ENCODE measurements at places on chromosomes 4 and X.

- no peak for DNase-seq
Observed at GRCh38 chrX:51851507-51852085, 41.8 kb upstream of the MAGED1 start.

- DNase-seq: no peak
Observed at GRCh38 chr4:70640192-70640591, 11.6 kb downstream of the ENAM start.

DNA sequence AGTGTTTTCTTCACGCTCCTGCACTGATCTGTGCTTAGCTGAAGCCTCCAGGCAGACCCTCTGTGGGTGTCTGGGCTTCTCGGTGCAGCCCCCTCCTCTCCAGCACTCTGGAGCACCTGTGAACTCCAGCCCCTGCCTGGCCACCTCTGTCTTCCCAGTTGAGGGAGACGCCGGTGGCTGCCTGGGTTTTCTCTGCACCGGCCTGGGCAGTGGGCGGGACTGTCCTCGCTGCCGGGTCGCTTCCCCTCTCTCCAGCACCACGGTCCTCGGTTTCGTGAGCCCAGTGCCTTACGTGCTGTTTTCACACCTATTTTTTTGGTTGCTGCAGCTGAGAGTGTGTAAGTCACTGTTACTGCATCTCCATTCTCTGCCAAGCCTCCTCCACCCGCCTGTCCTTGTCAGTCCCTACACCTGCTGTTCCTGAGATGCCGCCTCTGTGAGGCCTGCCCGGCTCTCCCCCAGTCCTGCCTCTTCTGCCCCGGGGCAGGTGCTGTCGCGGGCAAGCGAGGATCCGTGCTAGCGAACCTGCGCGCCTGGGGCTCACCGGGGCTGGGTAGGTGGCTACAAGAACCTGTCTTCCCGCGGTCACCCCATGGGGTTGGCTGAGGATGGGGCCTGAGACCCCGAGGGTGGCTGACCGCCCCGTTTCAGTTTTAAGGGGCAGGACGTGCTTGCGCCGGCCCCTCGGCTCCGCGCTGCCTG is 2.4 kb upstream of the FGFRL1 start:
- no peak for DNase-seq

DNA sequence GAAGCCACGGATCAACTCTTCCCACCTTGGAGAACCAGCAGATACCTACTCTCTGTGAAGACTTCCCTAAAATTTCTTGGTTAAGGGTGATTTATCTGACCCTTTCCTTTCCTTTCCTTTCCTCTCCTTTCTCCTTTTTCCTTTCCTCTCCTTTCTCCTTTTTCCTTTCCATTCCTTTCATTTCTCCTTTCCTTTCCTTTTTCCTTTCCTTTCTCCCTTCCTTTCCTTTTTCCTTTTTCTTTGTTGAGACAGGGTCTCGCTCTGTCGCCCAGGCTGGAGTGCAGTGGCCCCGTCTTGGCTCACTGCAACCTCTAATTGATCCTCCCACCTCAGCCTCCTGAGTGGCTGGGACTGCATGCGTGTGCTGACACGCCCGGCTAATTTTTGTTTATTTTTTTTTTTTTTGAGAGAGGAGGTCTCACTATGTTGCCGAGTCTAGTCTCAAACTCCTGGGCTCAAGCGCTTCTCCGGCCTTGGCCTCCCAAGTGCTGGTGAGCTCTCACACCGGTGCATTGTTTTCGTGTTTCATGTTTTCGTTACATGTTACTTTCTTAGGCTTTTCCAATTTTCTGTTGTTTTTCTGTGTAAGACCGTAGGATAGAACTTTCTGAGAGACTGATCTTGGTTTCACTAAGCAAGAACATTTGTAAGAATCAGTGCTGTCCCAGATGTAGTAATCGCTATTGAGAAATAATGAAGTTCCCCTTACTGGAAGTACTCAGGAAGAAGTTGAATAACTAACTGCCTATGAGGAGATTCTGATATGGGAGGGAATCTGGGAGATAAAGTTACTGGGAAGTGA is 2.0 kb downstream of the TMEM165 start:
- no peak for DNase-seq

GRCh38 chrX:137354851-137355250 is 211.1 kb upstream of the ZIC3 start:
- DNase-seq: no peak

DNA sequence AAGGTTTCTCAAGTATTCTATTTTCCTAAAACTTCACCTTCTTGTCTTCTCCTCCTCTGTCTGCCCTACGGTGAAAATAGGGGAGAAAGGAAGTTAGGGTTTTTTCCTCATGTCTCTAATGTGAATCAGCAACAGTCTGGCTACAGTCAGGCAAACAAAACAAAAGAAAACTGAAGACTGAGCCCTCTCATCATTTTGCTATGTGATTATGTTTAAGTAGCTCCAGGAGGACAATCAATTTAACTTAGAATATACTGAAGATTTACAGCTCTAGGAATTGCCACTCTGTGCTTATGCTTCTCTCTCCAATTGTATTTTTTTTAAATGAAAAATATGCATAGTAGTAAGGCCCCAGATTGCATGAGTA is 316.2 kb downstream of the GPAT3 start:
- peak; percentile 34 for DNase-seq

GRCh38 chr4:159273141-159273438 is 170.2 kb downstream of the RAPGEF2 start:
- DNase-seq: no peak

DNA sequence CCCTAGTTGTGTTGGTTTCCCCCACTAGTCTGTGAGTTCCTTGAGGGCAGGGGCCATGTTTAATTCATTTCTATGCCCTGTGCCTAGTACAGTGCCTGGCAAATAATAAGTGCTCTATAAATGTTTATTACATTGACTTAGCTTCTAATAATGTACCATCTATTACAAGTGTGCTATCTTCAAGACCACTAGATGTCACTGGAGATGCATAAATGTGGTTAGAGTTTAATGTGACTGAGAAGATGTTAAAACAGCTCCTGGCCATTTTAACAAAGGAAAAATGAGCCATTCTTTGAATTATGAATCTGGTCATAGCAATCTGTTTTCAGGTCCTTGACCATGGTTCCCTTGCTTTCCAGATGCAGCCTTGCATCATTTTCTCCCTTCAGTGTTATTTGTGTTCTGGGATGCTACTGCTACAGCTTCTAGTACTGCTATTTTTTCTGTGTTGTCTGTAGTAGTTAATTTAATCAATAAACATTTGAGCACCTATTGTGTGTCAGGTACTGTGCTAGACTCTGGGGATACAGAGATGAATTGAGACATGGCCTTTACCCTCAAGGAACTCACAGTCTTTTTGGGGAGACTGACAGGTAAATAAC is 43.2 kb downstream of the SLC9A6 start:
- DNase-seq: peak; percentile 36

DNA sequence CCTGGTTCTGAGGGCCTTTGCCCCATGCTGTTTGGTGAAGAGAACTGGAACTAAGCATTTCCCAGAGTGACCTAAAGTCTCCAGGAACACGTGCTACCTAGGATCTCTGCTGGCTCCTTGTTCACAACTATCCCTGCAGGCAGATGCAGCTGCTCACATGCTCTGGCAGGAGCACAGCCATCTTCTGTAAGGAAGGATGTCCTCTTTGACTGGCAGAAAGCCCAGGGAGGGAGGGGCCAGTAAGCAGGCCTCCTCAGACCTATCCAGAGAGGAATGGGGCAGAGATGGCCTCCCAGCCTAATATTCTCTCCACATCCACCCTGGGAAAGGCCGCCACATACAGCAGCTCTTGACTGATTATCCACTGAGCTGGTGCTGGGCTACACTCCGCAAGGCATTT is 142.8 kb upstream of the EOLA2 start:
- DNase-seq: no peak

GRCh38 chr4:78656968-78657445 is 105.4 kb downstream of the ANXA3 start:
- DNase-seq: no peak

GRCh38 chrX:48468247-48468671 is 1.8 kb downstream of the SLC38A5 start:
- DNase-seq: no peak

DNA sequence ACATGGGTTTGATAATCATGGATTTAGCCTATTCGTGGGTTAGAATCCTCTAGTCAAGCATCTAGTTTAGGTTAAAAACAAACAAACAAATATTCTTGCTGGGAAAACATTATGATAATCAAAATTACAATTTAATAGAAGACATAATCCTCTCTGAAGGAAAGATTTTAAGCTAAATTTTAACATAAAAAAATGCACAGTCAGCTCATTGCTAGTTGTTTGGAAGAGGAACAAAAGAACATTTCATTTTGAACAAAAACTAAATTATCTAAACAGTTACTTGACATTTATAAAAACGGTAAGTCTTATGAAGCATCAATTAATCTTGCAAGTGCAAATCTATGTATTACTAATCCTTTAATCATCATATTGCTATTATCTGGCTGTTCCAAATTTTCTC is 18.2 kb upstream of the AGA start:
- DNase-seq: no peak

- no peak for DNase-seq
Observed at GRCh38 chr4:25131926-25132325, 28.3 kb downstream of the SEPSECS start.

GRCh38 chr4:26839016-26839415 is 21.6 kb upstream of the STIM2 start:
- DNase-seq: no peak

DNA sequence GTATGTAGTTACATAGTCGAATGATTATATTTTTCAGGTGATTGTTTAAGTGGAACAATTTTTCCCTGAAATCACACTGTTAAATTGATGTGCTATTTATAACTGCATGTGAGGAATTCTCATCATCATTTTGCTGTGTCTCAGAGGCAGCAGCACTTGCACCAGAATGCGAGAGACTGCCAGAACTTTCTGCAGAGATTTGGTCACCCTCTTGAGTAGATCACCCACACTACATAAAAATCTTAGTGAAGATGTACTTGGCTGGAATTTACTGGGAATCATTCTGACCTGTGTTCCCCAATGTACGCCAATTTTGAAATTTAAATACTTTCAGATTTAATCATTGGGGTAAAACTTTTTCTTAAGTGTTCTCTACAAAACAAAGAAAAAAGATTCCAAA is 5.4 kb downstream of the UGT2B4 start:
- DNase-seq: peak; percentile 5

GRCh38 chrX:1661048-1661921 is 46.4 kb downstream of the ASMT start:
- no peak for DNase-seq

DNA sequence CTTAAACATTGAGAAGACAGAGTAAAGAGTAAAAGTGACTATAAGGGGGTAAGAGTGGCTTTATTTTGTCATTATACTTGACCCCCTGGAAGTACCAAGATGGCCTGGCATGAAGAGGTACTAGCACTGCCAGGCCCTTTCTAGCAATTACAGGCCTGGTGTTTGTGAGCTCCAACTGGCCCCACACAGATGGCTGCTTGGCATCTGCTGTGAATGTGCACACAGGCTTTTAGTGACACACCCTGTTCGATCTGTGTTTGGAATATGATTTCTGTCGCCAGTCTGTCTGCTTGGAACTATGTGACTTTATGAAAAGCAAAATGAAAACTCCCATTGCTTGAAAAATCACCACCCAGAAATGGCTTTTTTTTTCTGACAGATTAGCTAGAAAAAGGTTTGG is 123.3 kb downstream of the CLCN4 start:
- no peak for DNase-seq

GRCh38 chrX:45006002-45006800 is 133.2 kb downstream of the KDM6A start:
- DNase-seq: no peak

DNA sequence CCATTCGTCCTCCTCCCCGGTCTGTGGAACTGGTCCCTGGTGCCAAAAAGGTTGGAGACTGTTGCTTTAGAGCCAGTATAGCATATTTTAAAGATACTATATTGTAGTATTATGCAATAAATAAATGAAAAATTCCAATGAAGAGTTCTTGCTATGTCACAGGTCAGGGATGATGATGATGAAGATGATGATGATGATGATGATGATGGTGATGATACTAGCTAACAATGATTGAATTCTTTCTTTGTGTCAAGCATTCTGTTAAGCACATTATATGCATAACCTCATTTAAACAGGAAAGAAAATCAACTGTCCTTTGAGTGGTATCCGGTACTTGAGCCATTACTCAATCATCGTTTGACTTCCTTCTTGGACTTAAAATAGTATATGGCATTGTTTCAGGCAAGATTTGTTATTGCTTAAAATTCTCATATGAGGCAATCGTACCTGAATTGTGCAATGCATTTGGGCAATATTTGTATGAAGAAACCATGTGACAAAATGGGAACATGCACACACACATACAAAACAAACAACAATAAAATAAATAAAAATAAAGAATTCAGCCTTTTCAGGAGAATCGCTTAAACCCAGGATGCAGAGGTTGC is 22.8 kb upstream of the TLR2 start:
- no peak for DNase-seq

GRCh38 chr4:139202991-139203390 is 26.0 kb upstream of the ELF2 start:
- no peak for DNase-seq

GRCh38 chr4:119510395-119511149 is 118.0 kb downstream of the PDE5A start:
- DNase-seq: no peak

DNA sequence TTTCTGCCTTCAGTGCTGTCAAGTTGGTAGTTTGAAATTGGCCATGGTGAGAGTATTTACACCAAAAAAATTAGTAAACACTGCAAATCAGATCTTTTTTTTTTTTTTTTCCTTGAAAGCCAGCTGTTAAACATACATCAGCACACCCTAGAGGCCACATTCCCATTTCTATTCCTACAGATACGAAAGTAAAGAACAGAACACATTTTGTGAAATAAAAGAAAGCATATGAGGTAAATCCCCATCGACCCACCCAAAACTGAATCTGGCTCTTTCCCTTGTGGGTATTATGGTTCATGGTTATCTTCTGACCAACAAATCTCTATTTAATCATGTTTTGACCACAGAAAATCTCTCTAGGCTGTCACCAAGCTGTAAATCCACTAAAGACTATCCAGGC is 41.8 kb upstream of the AP1AR start:
- no peak for DNase-seq

DNA sequence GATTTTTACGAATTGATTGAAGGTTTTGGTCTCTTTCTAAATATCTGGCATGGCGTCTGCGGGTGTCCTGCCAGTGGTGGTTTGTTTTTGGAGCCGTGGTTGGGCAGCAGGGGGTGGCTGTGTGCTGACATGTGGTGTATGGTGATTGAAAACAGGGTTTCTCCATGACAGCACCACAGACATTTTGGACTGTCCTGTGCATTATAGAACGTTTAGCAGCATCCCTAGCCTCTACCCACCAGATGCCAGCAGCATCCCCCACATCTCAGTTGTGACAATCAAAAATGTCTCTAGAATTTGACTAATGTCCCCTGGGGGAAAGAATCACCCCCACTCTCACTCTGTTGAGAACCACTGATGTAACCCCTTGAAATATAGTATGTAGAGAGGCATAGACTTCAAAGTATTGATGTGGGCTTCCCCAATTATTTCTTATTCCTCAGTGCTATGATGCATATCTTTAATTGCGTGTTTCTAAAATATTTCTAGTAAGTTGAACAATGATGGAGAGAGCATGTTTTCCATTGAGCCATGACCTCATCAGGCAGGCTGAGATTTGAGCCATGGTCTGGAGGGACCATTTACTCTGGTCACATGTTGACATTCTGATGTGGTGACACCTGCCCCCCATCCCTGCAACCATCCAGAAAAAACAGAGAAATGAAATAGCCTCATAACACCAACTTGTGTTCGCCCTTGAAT is 77.4 kb upstream of the MID1 start:
- DNase-seq: peak; percentile 5

GRCh38 chr4:145720656-145721055 is 40.7 kb downstream of the C4orf51 start:
- DNase-seq: no peak

GRCh38 chr4:69124941-69125340 is 28.7 kb downstream of the UGT2B7 start:
- no peak for DNase-seq

- DNase-seq: peak; percentile 15
Observed at GRCh38 chr4:23135792-23136645, 443.3 kb downstream of the GBA3 start.

All from fibroblast of skin of left biceps (primary cell).